ENCODE measurements at places on chromosomes 16 and 17.

DNA sequence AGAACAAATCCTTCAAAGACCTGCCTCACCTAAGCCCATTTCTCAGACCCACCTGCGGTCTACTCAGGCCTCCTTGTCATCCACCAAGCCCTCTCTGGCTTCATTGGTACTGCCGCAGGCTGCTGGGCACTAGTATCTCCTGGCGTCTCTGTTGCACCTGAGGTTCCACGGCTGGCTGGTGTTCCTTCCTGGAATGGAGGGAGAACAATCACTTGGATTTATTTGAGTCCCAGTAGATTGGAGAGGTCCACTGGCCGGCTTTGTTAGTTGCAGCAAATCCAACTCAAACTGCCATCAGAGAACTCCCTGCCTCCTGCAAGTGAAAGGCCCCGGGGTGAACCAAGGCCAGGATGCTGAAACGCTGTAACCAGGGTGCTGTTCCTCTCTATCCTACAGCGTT, 15.3 kb downstream of the MIS12 start:
- no peak for DNase-seq

GRCh38 chr16:4519274-4520058, 19.1 kb downstream of the CDIP1 start:
- DNase-seq = no peak

- DNase-seq = no peak
Observed at GRCh38 chr16:87033541-87034300, 283.5 kb downstream of the C16orf95 start.

DNA sequence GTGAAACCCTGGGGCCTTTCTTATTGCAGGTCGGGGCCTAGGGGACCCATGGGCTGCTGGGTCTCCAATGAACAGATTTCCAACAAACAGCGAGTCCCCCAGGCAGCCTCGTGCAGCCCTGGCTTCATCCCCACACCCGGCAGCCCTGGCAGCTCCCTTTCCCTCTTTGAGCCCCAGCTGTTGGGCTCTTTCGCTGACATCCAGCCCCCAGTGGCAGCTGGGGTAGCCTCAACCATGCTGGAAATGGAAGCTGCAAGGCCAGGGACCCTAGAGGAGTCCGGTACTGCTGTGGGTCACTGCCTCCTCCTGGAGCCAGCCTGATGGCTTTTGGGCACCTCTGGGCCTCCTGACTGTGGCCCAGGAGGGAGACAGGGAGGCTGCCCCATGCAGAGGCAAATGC, 5.9 kb downstream of the RPUSD1 start:
- no peak for DNase-seq

DNA sequence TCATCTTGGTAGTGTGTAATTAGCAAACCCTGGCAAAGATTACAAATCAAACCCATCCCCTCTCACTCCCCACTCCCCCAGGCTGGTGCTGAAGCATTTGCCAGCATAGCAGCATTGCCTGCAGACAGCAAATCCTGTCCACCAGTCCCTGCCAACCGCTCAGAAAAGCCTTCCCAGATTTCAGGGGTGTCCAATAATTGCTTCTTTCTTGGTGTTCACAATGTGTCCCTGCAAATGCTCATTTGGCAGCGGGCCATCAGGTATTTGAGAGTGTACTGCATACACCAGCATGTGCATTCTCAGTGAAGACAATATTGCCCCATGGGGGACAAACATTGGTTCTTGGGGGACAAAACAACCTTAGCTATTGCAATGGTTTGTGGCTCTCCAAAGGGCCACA, 28.2 kb downstream of the ORC6 start:
- DNase-seq = no peak

- no peak for DNase-seq
Observed at GRCh38 chr17:43698678-43699437, 37.1 kb upstream of the MEOX1 start.

GRCh38 chr17:59409336-59410048, 78.0 kb downstream of the YPEL2 start:
- DNase-seq = no peak

GRCh38 chr17:42362245-42362961, 25.8 kb downstream of the STAT3 start:
- no peak for DNase-seq

DNA sequence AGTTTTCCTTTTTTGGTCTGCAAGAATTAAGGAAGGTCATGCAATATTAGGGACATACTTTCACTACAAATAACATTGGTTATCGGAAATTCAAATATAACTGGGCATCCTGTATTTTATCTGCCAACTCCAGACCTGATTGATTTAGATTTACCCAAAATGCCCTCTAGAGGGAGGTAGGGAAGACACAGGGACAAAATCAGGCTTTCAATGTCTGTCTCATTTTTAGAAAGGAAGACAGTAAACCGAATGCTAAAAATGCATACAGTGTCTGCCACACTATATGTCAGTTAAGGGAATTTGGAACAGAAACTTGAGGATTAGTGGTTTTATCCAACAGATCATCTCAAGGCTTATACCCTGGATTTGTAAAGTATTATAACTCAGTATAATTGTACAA, 161.7 kb upstream of the SOX9 start:
- peak; percentile 20 for DNase-seq

DNA sequence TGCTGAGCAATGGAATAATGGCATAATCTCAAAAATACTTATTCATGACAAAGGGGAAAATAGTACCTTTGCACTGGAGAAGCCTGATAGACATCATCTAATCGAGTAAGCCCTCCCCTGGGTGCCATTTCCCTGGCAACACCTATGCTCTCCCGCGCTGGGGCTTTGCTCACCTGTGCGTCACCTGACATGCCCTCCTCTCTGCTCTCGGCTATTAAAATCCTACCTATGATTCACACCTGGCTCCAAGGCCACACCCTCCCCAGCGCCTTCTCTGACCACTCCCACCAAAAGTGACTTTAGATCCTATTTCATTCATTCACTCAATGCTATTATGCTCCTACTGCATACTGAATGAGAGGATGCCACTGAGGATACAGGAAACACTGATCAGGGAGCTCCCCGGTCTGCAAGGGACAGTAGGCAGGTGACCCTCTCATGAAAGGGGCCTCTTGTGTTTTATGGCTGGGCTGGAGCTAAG, 83.9 kb downstream of the NT5M start:
- no peak for DNase-seq

- DNase-seq = no peak
Observed at GRCh38 chr16:14672403-14672971, 21.6 kb downstream of the PLA2G10 start.

DNA sequence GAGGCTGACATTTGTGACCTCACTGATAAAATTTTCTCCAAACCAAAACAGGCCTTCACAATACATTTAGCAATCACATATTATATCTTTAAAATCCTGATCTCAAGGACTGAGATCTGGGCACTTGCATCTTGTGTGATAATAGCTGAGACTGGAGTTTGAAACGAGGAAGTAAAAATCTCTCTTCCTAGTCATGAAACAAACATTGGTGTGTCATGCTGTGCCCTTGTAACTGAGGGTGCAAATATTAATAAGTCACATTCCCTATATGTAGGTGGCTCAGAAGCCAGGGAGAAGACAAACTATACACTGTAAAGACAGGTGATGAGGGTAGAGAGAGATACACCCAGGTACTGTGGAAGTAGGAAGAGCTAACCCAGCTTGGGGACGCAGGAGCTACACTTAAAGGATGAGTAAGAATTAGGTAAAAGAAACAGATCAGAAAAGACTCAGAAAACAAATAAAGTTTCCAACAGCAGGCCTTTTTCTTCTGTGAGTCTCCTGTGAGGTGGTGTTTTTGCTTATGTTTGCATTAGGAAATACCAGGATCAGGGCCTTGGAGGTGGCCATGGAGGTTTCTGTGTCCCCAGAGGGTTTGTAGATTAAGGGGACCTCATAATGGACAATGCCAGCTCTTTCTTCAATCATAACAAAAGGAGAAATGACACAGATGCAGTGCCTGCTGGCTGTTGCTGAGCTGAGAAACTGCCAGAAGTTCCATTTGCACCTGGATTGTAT, 335.7 kb downstream of the GRIN2A start:
- peak; percentile 28 for DNase-seq

DNA sequence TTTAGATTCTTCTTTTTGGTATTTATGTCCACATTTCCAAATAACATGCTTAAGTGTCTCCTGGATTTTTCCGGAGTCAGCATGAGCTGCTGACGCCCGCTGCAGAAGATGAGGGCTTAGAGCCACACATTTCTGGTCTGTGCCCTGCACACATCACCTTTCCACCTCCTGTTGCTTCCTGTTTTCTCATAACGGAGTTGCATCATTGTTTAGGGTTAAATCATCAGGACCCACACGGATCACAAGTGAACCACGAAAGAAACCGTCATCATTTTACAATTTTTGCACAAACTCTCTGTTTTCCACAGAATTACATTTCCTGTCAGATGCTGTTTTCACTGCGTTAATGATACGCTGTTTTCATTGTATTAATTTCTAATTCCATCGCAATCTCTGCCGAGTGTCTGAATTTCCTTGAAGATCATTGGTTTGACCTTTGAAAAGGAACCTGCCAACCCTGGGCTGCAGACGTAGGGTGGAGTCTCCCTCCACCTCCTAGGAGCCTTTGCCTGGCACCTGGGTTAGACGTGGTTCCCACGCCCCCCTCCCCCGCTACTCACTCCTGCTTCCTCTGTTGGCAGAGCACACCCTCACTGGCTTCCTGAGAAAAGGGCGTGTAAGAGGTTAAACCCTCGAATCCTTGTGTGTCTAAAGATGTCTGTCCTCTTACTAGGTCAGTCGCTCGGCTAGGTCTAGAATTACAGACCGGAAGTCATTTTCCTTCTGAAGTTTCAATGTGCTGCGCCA, 68.2 kb downstream of the RNF213 start:
- no peak for DNase-seq

- DNase-seq = peak; percentile 75
Observed at GRCh38 chr16:30747331-30747730, 894 bp upstream of the PHKG2 start.

GRCh38 chr16:87918866-87919680, 17.3 kb downstream of the CA5A start:
- DNase-seq = peak; percentile 63

- DNase-seq = peak; percentile 96
Observed at GRCh38 chr16:24668481-24669061, 60.9 kb upstream of the TNRC6A start.

DNA sequence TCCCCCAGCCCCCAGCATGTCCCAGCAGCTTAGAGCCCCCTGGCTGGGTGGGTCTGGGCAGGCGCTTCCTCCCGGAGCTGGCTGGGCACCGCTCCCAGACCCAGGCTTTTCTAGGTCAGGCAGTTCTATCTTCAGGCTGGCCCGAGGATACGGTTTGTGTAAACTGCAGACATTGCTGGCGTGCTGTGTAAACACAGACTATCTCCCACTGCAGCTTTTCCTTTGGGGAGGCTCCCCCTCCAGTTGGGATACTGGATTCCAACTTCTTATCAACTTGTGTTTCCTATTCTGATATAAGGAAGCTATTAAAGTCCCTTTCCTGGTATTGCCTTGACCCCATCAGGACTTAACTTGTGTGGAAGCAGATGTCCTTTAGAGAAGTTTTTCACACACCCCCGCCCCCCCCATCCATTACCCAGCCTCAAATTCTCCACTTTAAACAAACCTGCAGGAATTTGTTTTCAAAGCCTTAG, 18.3 kb upstream of the GNA13 start:
- no peak for DNase-seq

DNA sequence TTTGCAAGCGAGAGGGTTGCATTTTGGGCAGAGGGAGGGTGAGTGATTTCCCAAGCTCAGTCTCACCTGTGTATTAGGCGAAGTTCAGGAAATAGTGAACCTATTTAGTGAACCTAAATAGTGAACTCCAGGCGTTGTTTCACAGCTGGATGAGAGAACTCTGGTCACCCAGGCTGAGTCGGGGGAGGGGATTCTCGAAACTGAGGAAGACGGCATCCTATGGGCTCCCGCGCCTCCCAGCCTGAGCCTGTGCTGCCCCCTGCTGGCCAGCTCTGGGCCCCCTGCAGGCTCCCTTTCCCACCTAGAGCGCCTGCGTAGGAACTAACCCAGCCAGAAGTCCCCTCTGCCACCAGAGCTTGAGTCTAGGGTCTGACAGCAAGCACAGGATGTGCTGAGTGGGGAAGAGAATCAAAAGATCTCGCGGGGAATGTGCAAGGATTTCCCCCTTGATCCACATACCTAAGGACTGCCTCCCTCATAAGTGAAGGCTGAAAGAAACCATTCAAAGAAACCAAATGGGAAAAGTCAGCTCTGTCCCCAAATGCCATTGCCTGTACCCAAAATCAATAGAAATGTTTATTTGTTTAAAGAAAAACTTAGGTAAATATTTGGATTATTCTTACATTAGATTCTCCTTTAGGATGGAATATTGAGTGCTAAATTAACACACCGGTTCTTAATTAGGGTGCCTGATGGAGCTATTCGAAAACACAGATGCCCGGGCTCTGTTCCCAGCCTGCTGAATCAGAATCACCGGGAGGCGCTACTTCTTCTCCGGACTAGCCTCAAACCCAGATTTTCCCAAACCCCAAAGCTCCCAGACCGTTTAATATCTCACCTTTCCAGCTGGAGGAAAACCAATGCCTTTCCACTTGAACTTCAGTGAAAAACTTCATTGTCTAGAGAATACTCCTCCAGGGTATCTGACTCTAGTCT, 14.8 kb upstream of the MARVELD3 start:
- peak; percentile 48 for DNase-seq

GRCh38 chr17:81940538-81941483, 3.7 kb upstream of the PYCR1 start:
- no peak for DNase-seq

GRCh38 chr17:33871720-33872540, 383.2 kb upstream of the CCL2 start:
- DNase-seq = peak; percentile 23

- DNase-seq = no peak
Observed at GRCh38 chr17:49001671-49002070, 4.5 kb downstream of the IGF2BP1 start.

GRCh38 chr16:18958621-18959029, 25.1 kb upstream of the TMC7 start:
- DNase-seq = no peak

- no peak for DNase-seq
Observed at GRCh38 chr16:3147046-3147756, 12.4 kb downstream of the ZNF213 start.

- DNase-seq = no peak
Observed at GRCh38 chr17:50065056-50065455, 9.1 kb downstream of the ITGA3 start.

- no peak for DNase-seq
Observed at GRCh38 chr17:57859601-57860413, 10.0 kb upstream of the MRPS23 start.

GRCh38 chr17:31449746-31450145, 58.3 kb downstream of the RAB11FIP4 start:
- DNase-seq = no peak

- DNase-seq = peak; percentile 3
Observed at GRCh38 chr16:74224828-74225612, 71.6 kb upstream of the PSMD7 start.

DNA sequence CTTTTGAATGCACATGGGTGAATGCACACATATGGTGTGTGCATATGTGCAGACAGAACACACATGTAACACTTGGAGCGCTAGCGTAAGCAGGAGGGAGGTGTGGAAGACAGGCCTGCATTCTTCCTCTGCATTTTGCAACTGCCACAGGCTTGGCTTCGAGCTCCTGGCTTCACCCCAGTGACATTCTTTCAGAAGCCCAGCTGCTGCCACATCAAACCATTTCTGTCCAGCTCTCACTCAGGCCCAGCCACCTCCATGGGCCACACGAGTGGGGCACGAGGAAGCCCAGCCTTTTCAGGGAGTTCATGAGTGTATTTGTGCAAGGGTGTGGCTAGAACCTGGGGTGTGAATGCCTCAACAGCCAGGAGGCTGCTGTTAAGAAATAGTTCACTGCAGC, 18.8 kb downstream of the LGALS3BP start:
- DNase-seq = no peak

GRCh38 chr16:59126486-59126885, 392.4 kb upstream of the GOT2 start:
- no peak for DNase-seq

GRCh38 chr16:66862023-66862520, 17.9 kb downstream of the CA7 start:
- DNase-seq = no peak

Measured in fibroblast of mammary gland (primary cell).